ENCODE measurements at places on chromosomes 5 and 9.
A peak's percentile ranks its signal among the peaks of the same experiment; 100 is the strongest.

DNA sequence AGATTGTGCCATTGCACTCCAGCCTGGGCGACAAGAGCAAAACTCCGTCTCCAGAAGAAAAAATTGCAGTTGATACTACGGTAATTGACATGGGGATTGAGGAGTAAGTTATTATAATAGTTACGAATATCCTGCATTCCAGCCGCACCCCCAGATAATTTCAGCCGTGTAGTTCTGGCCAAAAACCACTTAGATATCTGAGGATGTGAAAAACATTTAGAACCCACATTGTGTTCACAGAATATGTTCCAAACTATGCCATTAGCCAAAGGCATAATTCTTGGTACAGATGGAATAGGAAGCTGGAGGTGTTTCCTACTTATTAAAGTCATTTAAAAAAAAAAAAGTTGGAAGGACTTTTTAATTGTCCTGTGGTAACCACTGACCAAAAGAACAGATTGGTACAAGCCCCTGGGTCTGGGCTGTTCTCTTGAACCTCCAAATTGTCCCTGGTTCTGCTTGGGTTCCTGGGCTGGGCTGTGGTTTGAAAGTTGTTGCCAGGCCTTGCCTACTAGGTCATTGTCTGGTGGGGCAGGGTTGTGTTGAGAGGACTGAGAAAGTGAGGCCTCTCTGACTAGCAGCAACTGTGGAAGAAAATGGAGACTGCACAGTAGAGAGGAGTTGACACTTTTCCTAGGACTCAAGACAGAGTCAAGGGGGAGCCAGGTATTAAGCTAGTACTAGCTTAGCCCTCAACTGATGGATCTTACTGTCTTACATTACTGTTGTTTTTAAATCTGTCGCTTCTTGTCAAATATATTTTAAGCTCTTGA lies 198.8 kb downstream of the NR3C1 start:
- DNase-seq = no peak

- DNase-seq = peak; percentile 79
Measured at GRCh38 chr5:177300236-177300880, 3.2 kb downstream of the RAB24 start.

DNA sequence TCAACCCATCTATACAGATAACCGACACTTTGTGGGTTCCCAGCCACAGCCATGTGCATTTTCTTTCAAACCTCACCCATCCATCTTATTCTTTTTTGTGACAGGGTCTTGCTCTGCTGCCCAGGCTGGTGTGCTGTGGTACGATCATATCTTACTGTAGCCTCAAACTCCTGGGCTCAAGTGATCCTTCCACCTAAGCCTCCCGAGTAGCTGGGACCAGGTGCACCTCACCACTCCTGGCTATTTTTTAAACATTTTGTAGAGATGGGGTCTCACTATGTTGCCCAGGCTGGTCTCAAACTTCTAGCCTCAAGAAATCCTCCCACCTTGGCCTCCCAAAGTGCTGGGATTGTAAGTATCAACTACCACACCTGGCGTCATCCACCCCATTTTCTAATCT lies 7.4 kb upstream of the TMEM38B start:
- DNase-seq = no peak

GRCh38 chr9:136309101-136309801 lies 5.4 kb upstream of the CCDC187 start:
- no peak for DNase-seq

- DNase-seq = no peak
Measured at GRCh38 chr5:151198861-151199260, 25.0 kb downstream of the CCDC69 start.

- no peak for DNase-seq
Measured at GRCh38 chr9:16180546-16180945, 627.7 kb downstream of the CCDC171 start.

- DNase-seq = no peak
Measured at GRCh38 chr5:110900829-110901228, 162.0 kb downstream of the SLC25A46 start.

- peak; percentile 30 for DNase-seq
Measured at GRCh38 chr5:72067682-72068470, 39.4 kb upstream of the MAP1B start.

DNA sequence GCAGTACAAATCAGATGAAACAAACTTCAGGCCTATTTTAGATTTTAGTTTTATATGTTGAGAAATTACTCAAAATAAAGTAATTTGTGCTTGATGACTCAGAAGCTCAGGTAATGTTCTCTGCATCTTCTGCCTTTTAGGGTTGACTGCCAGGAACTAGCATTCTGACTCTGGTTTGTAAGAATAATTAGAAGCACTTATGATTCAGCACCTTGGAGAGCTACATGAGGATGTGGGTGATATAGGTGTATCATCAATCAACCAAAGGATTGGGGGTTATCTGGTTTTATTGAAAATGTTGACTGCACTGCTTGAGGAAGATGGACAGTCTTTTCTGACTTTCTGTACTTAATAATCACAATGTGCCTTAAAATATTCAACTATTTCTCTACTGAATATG lies 118.7 kb upstream of the SGCD start:
- peak; percentile 6 for DNase-seq

- no peak for DNase-seq
Measured at GRCh38 chr5:160843240-160843639, 8.8 kb downstream of the ATP10B start.

- no peak for DNase-seq
Measured at GRCh38 chr5:151745071-151745705, 13.2 kb downstream of the ATOX1 start.

DNA sequence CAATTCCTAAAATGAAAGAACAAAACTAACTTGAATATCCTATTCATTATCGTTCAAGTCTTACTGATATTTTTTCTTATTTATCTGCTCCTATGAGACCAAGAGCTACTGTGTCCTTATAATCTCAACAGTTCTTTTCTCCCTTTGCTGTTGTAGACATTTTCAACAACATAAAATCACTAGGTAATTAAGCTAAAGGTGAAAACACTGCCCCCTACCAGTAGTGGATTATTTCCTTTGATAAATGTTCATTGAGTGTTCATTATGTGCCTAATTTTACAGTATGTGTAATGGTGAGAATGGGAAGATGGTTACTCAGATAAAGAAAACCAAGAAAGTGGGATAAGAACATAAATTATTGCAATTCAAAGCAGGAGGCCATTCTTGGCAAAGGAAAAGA lies 41.4 kb upstream of the PAPPA start:
- no peak for DNase-seq

GRCh38 chr5:126464016-126464415 lies 40.8 kb downstream of the GRAMD2B start:
- DNase-seq = no peak

GRCh38 chr9:21988056-21988990 lies 5.9 kb downstream of the CDKN2A start:
- DNase-seq = no peak

DNA sequence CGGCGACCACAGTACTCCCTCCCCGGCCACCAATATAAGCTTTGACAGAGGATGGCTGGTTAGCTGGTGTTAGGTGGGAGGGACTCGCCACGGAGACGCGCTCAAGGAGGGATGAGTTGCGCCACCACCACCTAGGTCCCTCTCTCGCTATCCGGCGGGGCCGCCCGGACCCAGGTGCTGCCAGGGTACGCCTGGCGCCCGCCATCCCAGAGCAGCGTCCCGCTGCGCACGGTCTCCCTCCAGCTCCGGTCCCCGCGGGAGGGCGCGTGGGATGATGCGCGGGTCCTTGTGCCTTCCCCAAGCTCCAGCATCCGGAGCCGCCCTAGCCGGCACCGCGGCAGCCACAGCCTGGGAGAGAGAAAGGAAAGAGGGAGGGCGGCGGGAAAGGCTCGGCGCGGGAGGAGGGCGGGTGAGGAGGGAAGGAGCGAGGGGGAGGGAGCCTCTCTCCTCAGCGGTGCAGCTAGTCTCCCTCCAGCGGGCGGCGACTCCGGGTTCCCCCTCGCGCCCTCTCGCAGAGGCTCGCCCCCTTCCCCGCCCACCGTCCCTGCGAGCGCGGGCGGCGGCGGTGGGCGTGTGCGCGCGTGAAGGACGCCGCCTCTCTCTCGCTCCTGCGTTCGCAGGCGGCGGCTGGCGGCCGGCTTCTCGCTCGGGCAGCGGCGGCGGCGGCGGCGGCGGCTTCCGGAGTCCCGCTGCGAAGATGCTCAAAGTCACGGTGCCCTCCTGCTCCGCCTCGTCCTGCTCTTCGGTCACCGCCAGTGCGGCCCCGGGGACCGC lies at the start of gene CAMK4:
TSS of gene CAMK4 (plus strand) at position 598 of the 774 bp plus-strand sequence. CDS start at position 698, 100 bp downstream.
- peak; percentile 77 for DNase-seq

DNA sequence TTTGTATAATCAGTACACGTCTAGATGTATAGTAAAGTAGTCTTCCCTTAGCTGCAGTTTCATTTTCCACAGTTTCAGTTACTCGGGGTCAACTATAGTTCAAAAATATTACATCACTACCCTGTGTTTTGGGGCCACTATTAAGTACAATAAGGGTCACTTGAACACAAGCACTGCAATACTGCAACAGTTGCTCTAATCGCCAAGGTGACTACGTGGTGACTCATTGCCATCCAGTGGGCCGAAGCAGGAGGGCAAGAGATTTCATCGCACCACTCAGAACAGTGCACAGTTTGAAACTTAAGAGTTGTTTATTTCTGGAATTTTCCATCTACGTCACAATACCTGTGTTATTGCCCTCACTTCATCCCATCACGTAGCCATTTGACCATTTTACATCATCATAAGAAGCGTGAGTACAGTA lies at the start of gene ARL14EPL:
TSS of gene ARL14EPL (plus strand) at position 379 of the 424 bp plus-strand sequence. CDS start 18,994 bp downstream, outside the sequence.
- DNase-seq = peak; percentile 23

GRCh38 chr5:76404223-76405211 lies 1.4 kb downstream of the IQGAP2 start:
- peak; percentile 27 for DNase-seq

All from K562 (cell line).